HCEC 1CT (cell line): ENCODE measurements at places on chromosomes 5 and 9.

GRCh38 chr5:124627815-124628595 lies 118.4 kb downstream of the ZNF608 start:
- DNase-seq = no peak

- no peak for DNase-seq
Measured at GRCh38 chr9:90953200-90953599, 151.6 kb downstream of the SYK start.

DNA sequence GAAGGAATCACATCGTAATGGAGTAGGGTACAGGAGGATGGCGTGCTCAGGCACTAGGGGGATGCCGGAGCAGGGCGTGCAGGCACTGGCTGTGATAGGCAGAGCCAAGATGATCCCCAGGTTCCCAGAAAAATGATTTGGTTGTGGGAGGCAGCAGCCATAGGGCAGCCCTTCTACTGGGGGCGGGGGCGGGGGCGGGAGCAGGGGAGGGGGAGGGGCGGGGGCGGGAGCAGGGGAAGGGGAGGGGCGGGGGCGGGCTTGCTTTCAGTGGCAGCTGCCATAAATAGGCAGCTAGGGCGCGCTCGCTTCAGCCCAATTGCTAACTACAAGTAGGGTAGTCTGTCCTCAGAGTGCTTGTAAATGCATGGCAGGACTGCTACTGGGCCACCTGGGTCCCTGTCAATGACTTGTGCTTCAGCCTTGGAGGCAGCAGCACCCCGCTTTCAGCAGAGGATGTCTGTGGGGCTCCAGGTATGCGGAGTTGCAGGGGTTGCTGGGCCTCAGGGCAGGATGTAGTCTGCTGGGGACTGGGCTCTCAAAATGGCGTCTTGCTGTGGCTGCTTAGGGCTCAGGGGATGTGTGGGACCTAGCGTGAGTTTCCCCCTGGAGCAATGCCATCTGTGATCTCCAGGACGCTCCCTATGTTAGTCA lies 354.3 kb downstream of the RAB3C start:
- DNase-seq = no peak

DNA sequence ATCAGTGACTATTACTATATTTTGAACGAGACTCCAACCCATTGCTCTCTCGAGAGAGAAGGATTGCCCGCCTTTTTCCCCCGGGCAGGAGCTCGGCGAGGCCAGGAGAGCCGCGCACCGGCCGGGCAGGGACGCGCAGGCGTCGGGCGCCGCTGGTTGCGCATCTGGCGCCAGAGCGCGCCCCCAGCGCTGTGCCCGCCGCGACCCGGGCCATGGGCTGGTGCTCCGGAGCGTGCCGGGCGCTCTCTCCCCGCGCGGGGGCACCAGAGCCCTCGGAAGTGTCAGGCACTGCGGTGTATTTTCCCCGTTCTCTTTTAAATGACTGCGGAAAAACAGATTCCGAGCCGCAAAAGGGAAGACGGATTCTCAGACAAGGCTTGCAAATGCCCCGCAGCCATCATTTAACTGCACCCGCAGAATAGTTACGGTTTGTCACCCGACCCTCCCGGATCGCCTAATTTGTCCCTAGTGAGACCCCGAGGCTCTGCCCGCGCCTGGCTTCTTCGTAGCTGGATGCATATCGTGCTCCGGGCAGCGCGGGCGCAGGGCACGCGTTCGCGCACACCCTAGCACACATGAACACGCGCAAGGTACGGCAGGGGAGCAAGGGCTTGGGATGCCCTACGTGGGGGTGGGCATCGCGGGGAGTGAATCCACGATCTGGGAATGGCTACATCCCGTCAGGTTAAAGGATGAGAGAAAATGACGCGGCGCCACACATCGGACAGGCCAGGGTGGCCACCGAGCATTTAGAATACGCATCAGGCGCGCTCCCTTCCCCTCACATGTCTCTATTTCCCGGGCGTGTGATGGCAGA lies 1.1 kb upstream of the NTRK2 start:
- DNase-seq = no peak

GRCh38 chr5:16411235-16411634 lies 54.4 kb downstream of the ZNF622 start:
- no peak for DNase-seq

GRCh38 chr9:127089631-127090081 lies 32.8 kb downstream of the ANGPTL2 start:
- no peak for DNase-seq

DNA sequence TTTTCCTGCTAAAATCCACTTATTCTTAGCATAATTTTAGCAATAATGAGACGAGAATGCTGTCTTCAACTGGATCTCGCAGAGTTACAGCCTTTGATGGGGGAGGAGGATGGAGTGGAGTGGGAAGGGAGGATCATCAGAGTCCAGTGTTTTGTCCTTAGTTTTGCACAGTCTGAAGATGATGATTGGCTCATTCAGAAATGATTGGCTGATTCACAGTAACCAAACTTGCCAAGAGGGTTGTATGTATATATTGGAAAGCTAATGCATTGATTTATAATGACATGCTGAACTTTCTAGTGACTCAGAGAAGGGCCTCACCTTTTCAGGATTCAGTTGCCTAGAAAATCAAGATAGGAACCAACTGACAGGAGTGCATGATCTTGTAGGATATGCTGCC lies 448.0 kb downstream of the CCDC171 start:
- peak; percentile 56 for DNase-seq

DNA sequence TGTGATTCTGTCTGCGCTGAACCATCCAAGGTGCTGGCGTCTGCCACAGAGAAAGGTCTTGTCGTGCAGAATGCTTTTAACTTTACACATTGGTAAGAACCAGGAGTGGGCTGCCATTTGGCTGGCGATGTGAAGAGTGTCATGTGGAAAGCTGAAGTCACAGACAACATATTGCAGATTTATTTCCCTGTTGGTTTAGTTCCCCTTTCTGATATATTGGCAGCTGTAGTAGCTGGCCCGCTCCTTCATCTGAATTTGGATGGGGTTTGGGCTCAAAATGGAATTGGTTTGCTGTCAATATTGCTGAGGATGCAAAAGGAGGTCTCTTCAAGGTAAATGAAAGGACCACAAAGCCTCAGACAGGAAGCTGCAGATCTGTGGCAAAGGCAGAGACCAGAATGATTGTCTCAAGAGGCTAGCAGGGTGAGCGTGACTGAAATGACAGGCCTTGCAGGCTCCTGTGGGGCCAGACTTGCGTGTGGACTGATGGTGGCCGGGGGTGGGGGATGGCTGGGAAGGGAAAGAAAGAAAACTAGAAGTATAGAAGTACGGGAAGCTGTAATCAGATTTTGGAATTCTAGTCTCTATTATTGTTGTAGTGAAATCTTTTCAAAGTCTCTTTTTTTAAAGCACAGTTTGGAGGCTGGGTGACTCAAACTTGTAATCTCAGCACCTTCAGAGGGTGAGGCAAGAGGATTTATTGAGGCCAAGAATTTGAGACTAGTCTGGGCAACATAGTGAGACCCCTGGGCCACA lies 25.1 kb upstream of the CD180 start:
- no peak for DNase-seq

- peak; percentile 90 for DNase-seq
Measured at GRCh38 chr5:81755320-81755719, 4.4 kb upstream of the SSBP2 start.

GRCh38 chr9:35521708-35522107 lies 31.8 kb downstream of the RUSC2 start:
- peak; percentile 47 for DNase-seq

GRCh38 chr9:35669331-35670145 lies 4.2 kb upstream of the CA9 start:
- peak; percentile 70 for DNase-seq

GRCh38 chr9:22383718-22384117 lies 62.9 kb upstream of the DMRTA1 start:
- DNase-seq = no peak

DNA sequence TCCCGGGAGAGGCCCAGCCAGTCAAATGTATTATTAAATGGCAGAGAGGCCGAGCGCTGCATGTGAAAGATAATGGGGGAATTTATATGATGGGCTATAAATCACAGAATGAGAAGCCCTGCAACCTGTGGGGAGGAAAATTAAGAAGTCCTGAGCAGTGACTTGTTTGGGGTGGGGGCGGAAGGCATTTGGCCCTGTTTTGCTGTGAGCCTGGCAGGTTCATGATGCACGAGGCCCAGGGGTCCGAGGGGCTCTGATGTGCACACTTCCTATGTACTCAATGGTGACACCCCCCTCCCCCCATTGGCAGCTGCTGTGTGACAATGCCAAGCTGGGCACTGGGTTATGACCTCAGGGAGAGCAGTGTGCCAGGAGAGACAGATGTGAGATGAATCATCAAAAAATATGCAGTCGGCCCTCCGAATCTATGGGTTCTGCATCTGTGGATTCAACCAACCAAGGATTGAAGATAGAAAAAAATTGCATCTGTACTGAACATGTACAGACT lies 13.7 kb upstream of the DAB2IP start:
- DNase-seq = peak; percentile 51

DNA sequence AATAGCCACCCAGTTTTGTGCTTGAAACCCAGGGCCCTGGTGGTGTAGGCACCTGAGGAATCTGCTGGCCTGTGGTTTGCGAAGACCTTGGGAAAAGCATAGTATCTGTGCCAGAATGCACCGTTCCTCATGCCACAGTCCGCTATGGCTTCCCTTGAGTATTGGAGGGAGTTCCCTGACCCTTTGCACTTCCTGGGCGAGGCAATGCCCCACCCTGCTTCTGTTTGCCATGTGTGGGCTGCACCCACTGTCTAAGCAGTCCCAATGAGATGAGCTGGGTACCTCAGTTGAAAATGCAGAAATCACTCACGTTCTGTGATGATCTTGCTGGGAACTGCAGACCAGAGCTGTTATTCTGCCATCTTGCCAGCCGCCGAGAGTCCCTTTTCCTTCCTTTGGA lies 483.5 kb downstream of the AGTPBP1 start:
- no peak for DNase-seq

- DNase-seq = peak; percentile 23
Measured at GRCh38 chr5:156109317-156110023, 217.5 kb upstream of the SGCD start.

GRCh38 chr5:66238435-66238834 lies 94.3 kb downstream of the SREK1 start:
- DNase-seq = no peak

DNA sequence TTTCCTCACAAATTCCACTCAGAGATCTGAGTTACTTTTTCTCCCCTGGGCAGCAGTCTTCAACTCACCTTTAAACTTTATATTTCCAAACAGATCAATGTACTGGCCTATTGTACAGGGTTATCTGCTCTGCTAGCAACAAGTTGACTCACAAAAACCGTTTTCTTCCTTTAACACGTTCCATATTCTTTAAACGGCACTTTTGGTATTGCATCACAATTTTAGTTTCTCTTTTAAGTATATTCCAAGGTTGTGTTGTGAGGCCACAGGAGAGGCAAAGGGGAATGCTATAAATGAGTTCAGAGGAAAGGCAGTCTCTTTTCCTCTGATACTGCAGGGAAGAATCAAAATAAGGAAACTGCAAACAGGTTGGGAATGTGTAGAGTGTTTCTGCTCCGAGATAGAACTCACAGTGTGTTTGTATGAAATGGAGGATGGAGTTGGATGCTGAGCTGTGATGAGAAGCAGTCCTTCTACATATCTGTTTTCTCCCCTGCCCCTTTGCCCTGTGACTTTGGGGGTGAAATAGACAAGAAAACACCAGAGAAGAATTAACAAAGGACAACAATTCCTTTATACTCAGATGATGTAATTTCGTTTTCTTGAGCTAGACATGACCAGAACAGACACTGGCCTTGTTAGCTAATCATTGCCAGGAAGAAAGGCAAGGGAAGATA lies 9.9 kb upstream of the ALDOB start:
- no peak for DNase-seq
